ENCODE measurements at places on chromosomes 1 and 21. TPM values are rescaled to one million over a fixed set of nuclear protein-coding genes. Genes with fewer than 3 reads are reported as not detected.

- H3K27me3 ChIP-seq: no peaks in the 10 kb centered on the region
- no peak for DNase-seq
- no peaks in the 10 kb centered on the region for H3K36me3 ChIP-seq
These were observed 95.4 kb upstream of the ERRFI1 start for GRCh38 chr1:8121261-8122159.

DNA sequence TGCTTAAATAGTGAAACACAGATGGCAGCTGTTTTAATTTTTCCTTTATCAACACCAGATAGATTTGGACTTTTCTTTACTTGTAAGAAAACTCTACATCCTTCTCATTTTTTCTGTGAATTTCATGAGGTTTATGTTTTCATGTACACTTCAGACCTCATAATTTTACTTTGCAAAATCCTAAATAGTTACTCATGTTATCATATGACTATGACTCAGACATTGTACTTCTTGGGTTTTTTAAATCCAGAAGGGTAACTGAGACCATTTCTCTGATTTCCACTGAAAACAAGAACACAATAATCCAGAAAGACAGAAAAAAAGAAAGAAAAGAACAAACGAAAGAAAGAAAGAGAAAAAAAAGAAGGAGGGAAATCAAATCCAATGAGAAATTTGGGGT lies 1021.6 kb downstream of the NCAM2 start:
- H3K4me3 ChIP-seq: no peak overlapping the region
- H3K36me3 ChIP-seq: no peaks in the 10 kb centered on the region
- no peak overlapping the region for H3K27ac ChIP-seq

Gene PTGFR
- total RNA-seq: 0.05 TPM

DNA sequence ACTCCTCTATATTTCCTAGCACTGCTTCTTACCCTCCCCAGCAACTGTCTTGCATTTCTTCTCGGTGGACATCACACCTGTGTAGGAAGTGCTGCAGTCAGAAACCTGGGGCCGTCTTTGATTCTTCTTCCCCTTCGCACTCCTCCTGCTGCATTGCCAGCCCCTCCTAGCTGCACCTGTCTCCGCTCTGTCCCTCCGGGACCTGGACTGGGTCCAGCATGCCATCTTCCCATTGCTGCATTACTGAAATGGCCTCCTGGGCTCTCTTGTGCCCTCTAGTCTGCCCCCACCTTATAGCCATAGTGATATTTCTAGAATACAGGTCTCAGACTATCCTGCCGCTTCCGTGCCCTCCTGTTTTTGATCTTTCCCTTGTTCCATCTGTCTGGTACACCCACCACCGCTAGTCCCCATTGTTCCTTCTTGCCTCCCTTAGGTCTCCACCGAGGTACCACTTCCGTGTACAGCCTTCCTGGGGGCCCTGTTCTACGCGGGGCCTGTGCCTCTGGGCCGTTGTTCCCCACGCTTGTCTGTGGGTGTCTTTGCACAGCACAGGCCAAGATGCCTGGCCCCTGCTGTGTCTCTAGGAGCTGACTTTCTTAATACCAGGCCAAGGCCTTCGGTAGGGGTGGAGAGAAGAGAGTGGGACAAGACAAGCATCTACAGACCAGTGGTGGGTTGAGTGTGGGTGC lies 107.6 kb downstream of the GALNT2 start:
- no peak overlapping the region for H3K4me3 ChIP-seq
- H3K4me1 ChIP-seq: peaks cover 3% of the 10 kb centered on the region
- no peaks in the 10 kb centered on the region for H3K27me3 ChIP-seq

Gene NME7
- 8.6 TPM for total RNA-seq

Gene FAM72C
- total RNA-seq: not detected

Measured in liver (tissue), 10 donors.